ENCODE measurements at places on chromosomes 6 and 20. TPM values are rescaled to one million over a fixed set of nuclear protein-coding genes. Genes with fewer than 3 reads are reported as not detected.
A peak's percentile ranks its signal among the peaks of the same experiment; 100 is the strongest.

GRCh38 chr6:158042245-158042798 lies 60.7 kb downstream of the SYNJ2 start:
- peak; percentile 98 for DNase-seq

GRCh38 chr6:2767657-2768524 lies 2.7 kb downstream of the WRNIP1 start:
- DNase-seq = no peak

- DNase-seq = no peak
These were observed 309.7 kb downstream of the ALDH8A1 start for GRCh38 chr6:134640229-134640628.

- no peak for DNase-seq
These were observed 30.7 kb downstream of the CDK19 start for GRCh38 chr6:110784610-110784979.

DNA sequence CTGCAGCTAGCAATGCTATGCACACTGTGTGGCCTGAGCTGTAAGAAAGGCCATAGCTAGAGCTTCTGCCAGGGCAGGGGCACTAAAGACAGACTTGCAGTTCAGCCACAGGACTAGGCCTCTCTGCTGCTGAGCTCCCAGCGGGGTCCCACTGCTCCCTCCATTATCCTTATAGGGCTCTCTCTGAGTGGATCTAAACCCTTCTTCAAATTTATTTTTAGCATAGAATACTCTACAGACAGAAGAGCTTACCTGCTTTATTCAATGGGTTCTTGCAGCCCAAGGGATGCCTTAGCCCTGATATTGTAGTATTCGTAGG lies 100.9 kb upstream of the MLN start:
- no peak for DNase-seq

GRCh38 chr20:19901226-19901625 lies 115.9 kb upstream of the NAA20 start:
- DNase-seq = peak; percentile 25

GRCh38 chr6:69097948-69098347 lies 462.9 kb downstream of the ADGRB3 start:
- DNase-seq = no peak

DNA sequence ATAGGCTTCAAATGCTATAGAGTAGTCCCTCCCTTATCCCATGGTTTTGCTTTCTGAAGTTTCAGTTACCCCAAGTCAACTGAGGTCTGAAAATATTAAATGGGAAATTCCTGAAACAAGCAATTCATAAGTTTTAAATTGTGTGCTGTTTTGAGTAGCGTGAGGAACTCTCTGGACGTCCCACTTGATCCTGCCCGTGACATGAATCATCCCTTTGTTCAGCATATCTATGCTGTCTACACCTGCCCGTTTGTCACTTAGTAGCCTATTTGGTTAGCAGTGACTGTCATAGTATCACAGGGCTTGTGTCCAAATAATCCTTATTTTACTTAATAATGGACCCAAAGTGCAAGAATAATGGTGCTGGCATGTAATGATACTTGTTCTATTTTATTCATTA lies 5.0 kb downstream of the PCMT1 start:
- DNase-seq = no peak

DNA sequence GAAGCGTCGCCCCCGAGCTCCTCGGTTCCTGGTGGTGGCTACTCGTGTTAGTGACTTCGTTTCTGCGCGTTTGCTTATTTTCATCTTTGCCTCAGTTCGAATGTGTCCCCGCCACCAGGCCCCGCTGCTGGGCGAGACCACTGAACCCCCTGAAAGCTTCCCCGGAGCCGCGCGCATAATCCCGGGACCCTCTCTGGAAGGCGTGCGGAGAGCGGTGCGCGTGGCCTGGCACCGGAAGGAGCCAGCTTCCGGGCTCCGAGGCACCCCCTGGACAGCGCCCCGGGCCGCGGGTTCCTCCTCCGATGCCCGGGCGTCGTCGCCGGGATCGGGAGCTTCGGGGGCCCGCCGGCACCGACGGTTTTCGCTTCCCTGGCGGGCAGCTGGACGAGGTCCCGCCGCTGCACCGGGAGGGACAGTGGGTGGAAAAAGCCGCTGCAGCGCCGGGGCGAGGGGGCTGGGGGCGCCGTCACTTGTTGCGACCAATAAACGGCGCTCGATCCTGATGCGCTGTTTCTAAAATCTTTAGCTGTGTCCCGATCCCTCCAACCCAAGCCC lies 643 bp upstream of the SLC35D3 start:
- DNase-seq = peak; percentile 46

- no peak for DNase-seq
These were observed 3.0 kb downstream of the GSTA2 start for GRCh38 chr6:52760105-52760765.

DNA sequence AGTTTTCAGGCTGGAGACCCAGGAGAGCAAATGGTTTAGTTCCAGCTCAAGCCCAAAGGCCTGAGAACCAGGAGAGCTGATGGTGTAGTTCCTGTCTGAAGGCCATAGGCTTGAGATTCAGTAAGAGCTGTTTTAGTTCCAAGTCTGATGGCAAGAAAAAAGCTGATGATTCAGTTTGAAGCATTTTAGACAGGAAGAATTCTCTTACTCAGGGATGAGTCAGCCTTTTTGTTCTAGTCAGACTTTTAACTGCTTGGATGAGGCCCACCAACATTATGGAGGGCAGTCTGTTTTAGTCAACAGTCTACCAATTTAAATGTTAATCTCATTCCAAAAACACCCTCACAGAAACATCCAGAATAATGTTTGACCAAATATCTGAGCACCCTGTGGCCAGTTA lies 2.5 kb downstream of the ZSCAN26 start:
- DNase-seq = peak; percentile 74

- DNase-seq = no peak
These were observed 33.5 kb upstream of the VSTM2L start for GRCh38 chr20:37869334-37869861.

DNA sequence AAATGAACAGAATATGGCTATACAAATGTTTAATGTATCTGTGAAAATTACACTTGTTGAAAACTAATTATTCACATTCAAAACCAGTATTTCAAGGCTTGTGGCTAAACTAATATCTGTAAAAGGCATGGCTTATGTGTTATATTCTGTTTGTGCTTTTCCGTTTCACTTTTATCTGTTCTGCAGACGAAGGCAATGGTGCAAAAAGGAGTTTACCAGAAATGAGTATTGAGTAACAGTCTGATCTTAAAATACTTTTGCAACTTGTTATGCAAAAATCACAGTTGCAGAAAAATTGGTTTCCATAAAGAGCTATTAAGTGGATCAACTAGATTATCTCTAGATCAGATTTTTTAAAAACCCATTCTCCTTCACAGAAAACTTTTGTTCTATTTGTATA lies 9.4 kb upstream of the STX11 start:
- DNase-seq = no peak

GRCh38 chr6:21166754-21167153 lies 426.8 kb upstream of the SOX4 start:
- DNase-seq = no peak

- DNase-seq = no peak
These were observed 26.7 kb downstream of the RBCK1 start for GRCh38 chr20:434661-435419.

DNA sequence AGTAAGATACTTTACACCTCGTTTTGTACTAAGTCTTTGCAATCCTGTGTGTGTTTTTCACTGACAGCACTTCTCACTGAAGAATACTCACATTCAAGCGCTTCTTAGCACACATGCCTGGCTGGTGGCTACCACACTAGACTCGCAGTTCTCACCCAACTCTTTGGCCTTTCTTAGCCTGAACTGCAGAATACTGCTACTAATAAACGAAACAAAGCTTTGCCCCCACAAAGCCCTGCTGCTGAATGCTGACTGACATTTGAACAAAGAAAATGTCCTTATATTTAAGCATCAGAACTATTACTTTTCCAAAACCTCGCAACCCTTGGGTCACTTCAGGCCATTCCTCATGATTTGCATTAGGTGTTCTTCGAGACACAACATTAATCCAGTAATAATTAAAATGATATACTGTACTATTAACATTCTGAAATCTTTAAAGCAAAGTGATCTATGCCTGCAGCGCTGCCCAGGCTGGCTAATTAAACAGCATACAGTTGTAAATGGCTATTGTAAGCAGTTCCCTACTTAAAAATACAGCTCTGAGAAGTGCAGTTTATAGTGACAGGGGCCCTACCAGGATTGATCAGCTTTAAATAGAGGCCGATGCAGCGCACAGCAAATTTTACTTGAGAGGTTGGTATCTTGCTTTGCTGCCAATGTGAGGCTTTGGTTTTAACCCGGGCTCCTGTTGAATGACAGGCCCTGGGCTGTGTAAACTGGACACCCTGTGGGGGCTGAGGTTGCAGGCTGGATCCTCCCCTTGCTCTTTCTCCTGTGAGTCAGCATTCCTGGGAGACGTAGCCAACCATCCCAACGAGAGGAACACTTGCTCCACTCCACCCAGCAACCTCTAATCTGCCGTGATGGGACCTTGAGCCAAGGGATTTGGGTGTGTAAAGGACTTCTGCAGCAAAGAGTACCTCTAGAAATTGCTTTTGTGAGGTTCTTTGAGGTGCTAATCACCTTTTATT lies 899.0 kb downstream of the TFAP2A start:
- DNase-seq = peak; percentile 93

DNA sequence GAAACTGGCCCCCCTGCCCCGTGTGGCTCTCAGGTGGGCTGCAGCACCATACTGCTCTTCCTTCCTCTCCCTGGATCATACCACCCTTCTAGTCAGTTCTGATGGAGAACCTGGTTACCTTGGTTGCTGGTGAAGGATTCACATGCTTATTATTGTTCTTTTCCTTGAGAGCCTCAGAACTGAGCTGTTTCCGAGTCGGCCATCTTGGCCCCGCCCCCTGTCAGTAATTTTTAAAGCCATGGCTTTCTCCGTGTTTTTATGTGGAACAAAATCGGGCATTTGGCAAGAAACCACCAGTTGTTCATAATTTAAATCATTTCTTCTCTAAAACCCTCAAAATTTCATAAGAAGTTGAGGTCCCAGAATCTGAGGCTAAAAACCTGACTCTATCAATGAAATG lies 493.8 kb downstream of the NKAIN2 start:
- DNase-seq = no peak

- no peak for DNase-seq
These were observed 2.0 kb upstream of the ACSS1 start for GRCh38 chr20:25059866-25060465.

- DNase-seq = no peak
These were observed 226.9 kb downstream of the TBC1D7 start for GRCh38 chr6:13101409-13101808.

DNA sequence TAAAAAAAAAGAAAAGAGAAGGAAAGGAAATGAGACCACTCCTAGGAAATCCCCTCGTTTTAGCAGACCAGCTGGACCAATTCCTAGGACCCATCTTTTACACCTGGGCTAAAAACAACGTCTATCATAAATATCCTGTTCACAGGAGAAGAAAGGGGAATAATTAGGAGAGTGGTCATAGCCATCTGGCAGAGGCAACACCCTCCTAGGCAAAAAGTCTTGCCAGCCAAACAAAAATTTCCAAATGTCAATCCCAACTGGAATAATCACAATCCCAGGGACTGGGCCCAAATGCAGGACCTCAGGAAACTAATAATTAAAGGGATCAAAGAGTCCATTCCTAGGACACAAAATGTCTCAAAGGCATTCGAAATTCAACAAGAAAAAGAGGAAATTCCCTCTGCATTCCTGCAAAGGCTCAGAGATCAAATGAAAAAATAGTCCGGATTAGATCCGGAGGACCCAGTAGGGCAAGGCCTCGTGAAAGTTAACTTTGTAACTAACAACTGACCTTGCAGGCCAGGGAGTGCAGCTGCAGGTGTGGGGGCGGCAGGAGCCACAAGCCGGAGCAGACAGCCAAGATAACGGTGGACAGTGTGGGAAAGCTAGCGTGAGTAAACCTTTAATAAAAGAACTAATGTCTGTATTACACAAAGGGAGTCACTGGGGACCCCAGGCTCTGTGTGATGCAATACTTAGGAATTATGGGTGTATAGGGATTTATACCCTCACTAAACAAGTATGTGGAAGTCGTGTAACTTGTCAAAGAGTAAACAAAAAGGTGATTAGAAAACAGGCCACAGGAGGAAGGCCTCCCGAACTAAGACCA lies 11.7 kb downstream of the LCA5 start:
- DNase-seq = peak; percentile 60

- DNase-seq = no peak
These were observed 715 bp downstream of the PSMF1 start for GRCh38 chr20:1119128-1119505.

GRCh38 chr6:27422651-27423332 lies 34.2 kb downstream of the ZNF391 start:
- no peak for DNase-seq

DNA sequence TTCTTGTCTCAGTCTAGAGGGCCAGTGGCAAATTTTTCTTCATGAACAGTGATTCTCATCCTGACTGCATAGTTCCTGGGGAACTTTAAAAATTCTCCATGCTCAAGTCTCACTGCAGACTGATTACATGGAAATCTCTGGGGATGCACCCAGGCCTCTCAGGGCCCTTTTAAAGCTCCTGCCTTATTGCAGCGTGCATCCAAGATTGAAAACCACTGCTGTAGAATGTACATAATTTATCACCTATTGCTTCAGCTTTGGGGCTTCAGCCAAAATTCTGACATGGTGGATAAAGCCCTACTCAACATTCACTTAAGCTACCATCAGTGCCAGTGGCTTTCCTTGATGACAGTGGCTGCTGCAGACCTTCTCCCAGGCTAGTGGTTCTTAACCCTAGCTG lies 143.8 kb downstream of the BTBD3 start:
- no peak for DNase-seq

- no peak for DNase-seq
These were observed 280.5 kb downstream of the TFAP2B start for GRCh38 chr6:51099201-51099600.

The GFRA4 gene
- total RNA-seq = not detected

The DLK2 gene
- 1.4 TPM for total RNA-seq

The GSTA3 gene
- total RNA-seq = not detected

The SMIM28 gene
- not detected for total RNA-seq

The SLC2A10 gene
- total RNA-seq = 3.8 TPM

The ZNF341 gene
- 0.68 TPM for total RNA-seq

The ARMH2 gene
- total RNA-seq = not detected

The SIGLEC1 gene
- not detected for total RNA-seq

The KDM1B gene
- total RNA-seq = 14.3 TPM

The ADTRP gene
- total RNA-seq = 2.8 TPM

The PPP1R16B gene
- under 0.01 TPM for total RNA-seq

The KIF25 gene
- not detected for total RNA-seq

The KCNG1 gene
- 91.3 TPM for total RNA-seq

The BPIFB4 gene
- not detected for total RNA-seq

The SLC17A2 gene
- not detected for total RNA-seq

The FAM209B gene
- not detected for total RNA-seq

The CGAS gene
- 46.2 TPM for total RNA-seq

The RFX6 gene
- not detected for total RNA-seq

The CGA gene
- not detected for total RNA-seq

Measured in Daoy (cell line).